ENCODE measurements at places on chromosomes 11 and 22.

- DNase-seq = no peak
Measured at GRCh38 chr11:26632691-26633159, 60.7 kb upstream of the MUC15 start.

DNA sequence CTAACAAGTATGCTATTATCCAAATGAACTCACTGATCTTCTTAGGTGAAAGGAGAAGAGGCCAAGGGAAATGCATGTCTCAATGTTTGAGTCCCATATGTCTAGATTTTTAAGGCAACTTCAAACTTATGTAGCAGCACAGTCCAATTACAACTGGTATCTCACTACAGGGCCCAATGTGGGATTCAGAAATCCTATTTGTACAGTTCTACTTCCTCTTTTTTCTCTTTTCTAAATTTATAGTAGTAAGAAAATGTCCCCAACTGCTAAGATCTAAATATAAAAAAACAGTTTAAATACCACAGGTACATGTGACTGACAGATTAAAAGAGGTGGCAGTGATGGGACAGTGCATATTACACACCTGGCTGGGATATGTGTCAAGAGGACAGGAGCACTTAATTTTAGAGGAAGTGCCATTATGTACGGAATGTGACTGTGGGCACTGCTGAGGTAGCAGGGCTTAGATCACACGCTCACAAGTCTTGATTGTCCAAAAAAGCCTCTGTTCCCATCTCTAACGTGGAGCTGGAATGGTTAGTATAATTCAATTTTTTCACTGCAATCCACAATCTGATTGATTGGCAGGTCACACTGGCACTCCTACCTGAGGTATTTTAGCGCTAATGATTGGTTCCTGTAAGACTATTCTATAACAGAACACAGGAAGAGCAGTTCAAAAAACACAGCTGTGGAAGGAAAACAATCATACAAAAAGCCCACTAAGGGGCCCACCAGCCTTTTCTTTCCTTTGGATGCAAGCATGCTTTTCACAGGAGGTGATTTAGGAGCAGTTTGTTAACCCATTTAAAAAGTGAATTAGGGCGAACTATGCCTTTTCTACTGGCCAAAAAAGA lies 34.6 kb downstream of the APOL5 start:
- no peak for DNase-seq

DNA sequence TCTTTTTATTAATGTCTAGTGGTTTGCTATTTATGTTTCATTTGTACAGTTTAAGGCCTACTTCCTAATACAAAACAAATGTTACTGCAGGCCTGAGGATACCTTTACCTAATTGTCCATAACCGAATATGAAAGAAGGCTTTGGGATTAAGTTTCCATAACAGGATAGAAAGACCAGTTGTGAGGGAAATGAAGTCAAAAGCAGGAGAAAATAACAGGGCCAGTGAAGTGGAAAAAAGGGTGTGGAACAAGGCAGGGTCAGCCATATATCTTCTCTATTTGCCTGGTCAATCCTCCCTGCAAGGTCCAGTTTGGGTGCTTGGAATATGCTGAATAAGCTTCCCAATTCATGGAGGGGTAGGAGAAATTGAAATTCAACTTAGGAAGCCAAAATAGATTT lies 211.5 kb downstream of the SWAP70 start:
- no peak for DNase-seq

DNA sequence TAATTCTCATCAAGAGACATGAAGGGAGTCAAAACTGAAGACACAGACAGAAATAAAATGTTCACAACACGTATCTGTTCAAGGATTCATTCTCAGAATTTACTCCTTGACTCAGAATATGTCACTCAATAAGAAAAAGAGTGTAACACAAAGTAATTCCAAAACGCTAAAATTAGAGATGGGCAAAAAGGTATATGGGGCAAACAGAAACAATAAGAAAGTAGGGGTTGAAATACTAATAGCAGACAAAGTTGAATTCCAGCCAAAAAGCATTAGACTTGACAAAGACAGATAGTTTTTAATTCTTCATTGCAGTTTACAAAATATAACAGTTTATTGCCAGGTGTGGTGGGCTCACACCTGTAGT lies 26.7 kb downstream of the GNB1L start:
- DNase-seq = no peak

DNA sequence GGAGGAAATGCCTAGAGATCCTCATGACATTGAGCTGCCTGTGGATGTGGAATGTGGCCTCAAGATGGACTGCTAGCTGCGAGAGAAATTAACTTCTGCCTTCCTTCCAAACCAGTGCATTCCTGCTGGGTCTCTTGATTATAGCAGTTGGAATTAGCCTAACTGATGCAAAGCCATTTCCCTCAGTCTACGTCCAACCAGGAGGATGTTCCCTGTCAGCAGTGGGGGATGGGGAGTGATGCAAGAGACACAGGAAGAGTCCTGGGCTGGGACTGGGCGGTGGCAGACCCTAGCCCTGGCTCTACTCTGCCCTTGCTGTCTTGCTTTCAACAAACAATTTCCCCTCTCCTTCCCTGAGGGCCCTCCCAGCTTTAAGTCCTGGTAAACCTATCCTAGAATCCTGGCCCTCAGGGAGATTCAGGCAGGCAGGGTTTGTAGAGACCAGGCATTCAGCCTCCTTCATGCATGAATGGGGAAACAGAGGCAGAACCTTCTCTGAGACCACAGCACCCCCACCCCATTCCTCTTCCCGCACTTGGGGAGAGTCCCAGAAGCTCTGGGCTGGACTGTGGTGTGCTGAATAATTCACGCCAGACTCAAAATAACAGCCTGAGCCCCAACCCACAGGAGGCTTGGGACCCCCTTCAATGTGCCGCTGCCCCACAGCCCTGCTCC lies 17.0 kb downstream of the C11orf96 start:
- no peak for DNase-seq
